ENCODE measurements at places on chromosomes 6 and 20. TPM values are rescaled to one million over a fixed set of nuclear protein-coding genes. Genes with fewer than 3 reads are reported as not detected.

- no peak for DNase-seq
Measured at GRCh38 chr6:15269011-15269410, 23.1 kb downstream of the JARID2 start.

LY6G5C gene
- polyA plus RNA-seq, result 4.9 TPM

RAET1L gene
- not detected for polyA plus RNA-seq

- no peak for DNase-seq
Measured at GRCh38 chr6:24431045-24431451, 28.3 kb downstream of the MRS2 start.

DNA sequence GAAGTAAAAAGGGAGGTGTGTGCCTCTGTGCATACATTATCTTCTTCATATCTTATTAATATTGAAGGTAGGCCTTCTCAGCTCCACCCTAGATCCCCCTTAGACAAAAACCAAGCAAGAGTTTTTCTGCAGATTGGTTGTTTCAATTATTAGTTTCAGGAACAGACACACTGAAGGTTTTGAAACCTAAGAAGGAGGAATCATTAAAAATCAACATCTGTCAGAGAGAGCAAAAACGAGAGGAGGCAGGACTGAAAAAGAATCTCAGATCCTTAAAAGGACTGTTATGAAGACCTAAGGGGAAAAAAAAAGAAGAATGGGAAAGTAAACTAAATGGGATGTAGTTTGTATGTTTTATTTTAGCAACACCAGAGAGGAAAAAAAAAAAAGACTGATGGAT, 560.8 kb upstream of the JAG1 start:
- no peak for DNase-seq

- DNase-seq, result no peak
Measured at GRCh38 chr20:19022118-19022575, 190.3 kb upstream of the SLC24A3 start.

- DNase-seq, result no peak
Measured at GRCh38 chr6:72636786-72637185, 14.9 kb downstream of the KCNQ5 start.

TBX18 gene
- polyA plus RNA-seq, result 0.12 TPM

CLPSL2 gene
- polyA plus RNA-seq, result not detected

DNA sequence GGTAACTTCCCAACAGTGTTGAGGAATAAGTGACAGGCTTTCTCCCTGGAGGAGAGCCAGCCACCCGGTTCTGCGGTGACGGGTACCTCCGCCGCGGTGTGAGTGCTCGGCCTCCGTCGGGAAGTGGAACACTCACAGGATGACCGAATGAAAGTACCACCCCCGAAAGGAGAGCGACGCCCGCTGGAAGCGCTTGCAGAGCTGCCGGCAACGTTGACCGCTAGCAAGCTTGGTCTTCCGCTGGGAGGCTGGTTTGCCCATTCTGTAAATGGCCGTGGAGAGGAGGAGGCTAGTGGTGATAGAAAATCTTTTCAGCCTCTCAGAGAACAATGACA, 614 bp upstream of the TMEM242 start:
- DNase-seq, result peak; percentile 93

Data from stomach (tissue), 19 donors.